PC-3 (cell line): ENCODE measurements at places on chromosomes 5 and 9.

DNA sequence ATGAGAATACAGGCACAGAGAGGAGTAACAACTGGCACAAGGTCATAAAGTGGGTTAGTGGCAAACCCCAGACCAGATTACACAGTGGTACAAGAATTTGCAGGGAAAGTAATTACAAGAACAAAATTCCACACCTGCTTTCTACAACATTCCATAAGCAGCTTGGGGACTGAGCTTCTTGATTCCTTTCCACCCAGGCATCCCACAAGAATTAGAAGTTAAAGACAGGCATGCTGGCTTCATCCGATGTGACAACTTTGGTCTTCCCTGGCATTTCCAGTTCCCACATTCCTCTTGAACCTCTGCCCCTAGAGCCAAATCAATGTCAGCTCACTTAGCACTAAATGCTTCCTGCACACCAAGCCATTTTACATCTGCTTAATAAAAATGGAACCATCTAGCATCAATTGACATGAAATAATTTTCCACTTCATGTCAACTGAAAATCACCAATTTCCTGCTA lies 435.8 kb upstream of the PAPPA start:
- DNase-seq: no peak

- no peak for DNase-seq
Measured at GRCh38 chr5:67051164-67051563, 145.4 kb downstream of the CD180 start.

DNA sequence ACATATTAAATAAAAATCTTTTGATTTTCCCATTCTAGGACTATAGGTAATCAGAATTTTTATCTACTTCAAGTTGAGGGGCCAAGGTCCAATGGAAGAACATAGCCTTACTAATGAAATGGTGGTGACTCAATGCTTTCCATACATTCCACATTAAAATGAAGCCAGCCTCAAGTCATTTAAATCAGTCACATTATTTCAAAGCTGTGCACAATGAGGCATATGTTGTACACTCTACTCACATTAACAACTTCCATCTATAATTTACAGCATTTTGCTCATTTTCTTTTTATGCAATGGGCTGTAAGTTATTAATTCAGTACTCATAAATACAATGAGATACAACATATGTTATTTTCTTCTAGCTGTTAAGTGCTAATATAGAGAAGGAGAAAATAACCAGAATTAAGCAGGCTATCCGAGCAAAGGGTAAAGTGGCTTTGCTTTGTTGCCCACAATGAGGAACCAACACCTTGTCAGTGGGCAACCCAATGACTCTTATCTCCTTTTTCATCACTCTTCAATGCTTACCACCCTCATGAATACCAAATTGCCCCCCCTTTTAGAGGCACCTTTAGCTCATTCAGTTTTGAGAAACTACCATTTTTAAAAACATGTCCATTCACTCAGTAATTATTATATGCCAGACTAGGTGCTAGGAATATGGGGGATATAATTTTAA lies 52.4 kb downstream of the TTLL11 start:
- DNase-seq: no peak

GRCh38 chr9:79471580-79472543 lies 99.9 kb upstream of the TLE4 start:
- peak; percentile 66 for DNase-seq

GRCh38 chr5:170565072-170565471 lies 61.3 kb downstream of the KCNIP1 start:
- DNase-seq: no peak

DNA sequence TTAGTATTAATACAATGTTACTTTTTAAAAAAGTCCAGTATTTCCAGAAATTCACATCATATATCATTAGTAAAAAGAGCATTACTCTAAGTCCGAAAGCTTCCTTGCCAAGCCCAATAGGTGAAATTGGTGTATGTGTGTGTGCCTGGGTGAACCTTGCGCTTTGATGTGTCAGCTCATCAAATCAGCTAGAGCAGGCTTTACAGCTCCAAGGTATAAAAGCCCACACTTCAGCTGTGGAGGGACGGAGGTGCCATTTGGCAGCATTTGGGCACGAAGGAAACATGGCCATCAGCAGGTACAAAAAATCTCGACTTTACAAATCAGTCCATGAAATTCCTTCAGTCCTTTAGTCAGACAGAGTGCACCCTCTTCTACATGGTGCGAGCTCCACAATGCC lies 76.5 kb upstream of the IL7R start:
- no peak for DNase-seq

GRCh38 chr5:135067587-135067986 lies 33.6 kb upstream of the PITX1 start:
- no peak for DNase-seq

DNA sequence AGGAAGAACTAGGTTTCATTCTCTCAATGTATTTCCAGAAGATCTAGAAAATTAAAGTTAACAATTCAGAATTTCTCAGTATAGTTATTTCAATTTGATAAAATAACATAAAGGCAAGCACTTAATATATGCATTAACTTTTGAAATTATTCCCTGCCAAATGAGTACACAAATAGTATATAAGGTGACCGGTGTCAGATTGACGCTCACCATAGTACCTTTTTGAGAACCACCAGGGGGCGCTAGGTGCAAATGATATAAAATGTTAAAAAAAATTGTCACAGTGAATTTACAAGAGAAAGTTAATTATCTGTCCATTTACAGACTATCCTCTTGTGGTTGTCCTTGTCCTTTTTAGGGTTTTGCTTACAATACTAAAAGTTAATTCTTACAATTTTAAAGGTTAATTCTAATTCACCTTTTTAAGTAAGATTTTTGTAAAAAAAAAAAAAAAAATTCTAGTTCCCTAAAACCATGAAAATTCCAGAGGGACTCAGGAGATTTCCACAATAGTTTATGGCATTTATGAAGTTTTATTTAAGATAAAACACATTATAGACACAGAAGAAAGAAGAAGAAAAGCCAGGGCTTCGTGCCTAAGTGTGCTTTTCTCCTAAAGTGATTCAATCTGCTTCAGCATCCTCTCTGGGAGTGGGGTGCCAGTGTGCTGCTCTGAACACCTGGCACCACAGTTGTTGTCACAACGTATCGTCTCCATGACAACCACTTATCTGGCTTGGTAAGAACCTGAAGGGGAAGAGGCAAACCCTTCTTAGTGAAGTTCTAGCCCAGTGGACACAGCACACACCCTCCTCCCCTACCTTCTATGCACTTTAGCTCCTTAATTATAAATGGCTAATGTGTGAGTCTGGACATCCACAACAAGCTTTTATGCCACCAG lies 1.7 kb downstream of the ADAMTS16 start:
- DNase-seq: peak; percentile 75

DNA sequence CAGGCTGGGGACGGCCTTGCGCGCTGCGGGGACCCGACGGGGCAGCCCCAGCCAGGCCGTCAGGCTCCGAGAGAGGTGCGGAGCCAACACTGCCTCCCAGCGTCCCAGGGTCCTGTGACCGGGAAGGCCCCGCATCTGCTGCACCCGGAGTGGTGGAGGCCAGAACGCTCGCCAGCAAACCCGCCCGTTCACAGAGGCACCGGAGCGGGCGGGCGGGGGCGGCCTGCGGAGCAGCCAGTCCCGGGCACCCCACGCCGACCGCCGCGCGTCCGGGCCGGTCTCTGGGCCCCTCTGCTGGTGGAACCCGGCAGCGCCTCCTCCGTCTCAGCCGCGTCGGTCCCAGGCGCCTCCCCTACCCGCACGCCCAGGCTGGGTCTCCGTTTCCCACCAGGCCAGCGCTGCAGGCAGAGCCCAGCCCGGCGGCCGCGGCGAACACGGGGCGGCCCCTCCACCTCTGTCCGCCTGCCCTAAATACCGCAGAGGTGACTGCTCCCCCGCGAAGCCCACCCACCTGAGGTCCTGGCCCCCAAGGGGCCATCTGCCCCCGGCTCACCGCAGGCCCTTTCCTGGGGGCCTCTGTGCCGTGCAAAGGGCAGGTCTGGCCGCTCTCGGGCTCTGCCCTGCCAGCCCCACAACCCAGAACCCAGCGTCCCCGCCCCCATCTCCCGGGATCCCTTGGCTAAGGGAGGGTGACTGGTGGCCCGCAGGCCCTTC lies 15.9 kb downstream of the EXD3 start:
- DNase-seq: peak; percentile 32

- DNase-seq: no peak
Measured at GRCh38 chr5:89229331-89230070, 346.5 kb upstream of the MEF2C start.

DNA sequence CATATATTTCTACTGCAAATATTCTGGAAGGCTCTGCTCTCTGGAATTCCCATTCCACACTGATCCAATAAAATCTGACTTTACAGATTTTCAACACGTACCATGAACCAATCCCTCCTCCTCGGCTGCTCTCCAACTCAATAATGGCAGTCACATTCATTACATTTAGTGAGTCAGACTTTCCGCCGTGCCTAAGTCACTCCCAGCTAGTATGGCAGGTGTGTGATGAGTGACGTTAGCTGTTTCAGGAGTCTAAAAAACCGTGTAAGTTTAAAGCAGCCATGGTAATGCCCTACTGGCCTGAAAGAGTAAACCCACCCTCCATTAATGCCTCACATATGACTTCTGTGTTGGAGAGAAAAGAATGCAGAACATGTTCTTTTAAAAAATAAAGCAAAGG lies 3.3 kb downstream of the FBN2 start:
- DNase-seq: peak; percentile 65

GRCh38 chr9:82732928-82733327 lies 330.0 kb downstream of the RASEF start:
- DNase-seq: no peak
